ENCODE measurements at places on chromosomes 6 and 20.

GRCh38 chr6:23370051-23370450 is 756.0 kb upstream of the NRSN1 start:
- DNase-seq = no peak

- DNase-seq = no peak
Measured at GRCh38 chr6:67459556-67459955, 1175.5 kb upstream of the ADGRB3 start.

- no peak for DNase-seq
Measured at GRCh38 chr20:61643656-61644377, 391.8 kb downstream of the CDH4 start.

GRCh38 chr6:487956-488355 is 96.4 kb downstream of the IRF4 start:
- no peak for DNase-seq

- no peak for DNase-seq
Measured at GRCh38 chr6:32703347-32703746, 36.9 kb upstream of the HLA-DQB1 start.

DNA sequence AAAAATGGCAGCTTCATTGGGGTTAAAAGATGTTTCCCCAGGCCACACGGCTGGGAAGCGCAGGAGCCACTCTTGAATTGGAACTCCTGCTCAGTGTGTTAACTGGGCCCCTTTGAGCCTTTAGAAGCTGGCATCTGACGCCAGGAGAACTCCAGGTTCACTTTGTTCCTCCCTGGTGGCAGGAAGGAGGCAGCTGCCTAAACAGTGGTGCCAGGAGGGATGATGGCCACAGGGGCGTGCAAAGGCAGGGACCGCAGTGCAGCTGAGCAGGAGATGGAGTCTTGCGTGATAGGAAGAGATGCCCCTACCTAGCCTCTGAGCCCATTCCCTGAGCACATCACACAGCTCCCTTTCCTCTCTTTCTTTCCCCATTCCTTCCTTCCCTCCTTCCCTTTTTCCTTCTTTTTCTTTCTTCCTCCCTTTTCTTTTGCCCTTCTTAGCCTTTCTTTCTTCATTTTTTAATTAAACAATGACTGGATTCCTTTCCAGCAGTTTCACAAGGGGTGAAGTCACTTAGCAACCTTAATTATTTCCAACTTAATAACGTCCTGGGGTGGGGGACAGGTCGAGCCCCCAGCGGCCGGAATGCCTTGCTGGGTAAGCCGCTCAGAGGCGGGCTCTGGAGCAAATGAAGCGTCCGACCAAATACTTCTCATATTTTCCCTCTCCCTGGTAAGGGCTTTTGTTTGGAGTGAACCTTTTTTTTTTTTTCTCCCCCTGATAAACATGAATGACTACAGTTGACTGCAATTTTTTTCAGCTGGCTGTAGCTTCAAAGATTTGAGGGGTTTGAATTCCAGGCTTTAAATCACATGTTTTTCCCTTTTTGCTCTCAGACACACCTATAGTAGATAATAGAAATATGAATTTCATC is 20.8 kb upstream of the BMP7 start:
- no peak for DNase-seq

DNA sequence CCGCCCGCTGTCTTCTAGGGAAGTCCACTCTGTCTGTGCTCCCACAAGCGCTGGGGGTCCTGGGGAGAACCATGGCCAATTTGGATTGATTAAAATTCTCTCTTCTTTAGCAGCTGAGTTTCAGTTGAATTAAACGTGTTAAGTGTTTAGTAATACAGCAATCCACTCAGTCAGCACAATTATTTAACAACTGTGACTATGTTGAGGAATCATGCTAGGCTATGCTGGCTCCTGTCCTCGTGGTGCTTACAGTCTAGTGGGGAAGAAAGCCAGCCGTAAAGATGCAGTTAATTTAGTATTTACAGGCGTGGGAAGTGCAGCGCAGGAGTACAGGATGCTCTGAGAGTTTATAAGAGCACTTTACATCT is 88.9 kb upstream of the FOXP4 start:
- no peak for DNase-seq

DNA sequence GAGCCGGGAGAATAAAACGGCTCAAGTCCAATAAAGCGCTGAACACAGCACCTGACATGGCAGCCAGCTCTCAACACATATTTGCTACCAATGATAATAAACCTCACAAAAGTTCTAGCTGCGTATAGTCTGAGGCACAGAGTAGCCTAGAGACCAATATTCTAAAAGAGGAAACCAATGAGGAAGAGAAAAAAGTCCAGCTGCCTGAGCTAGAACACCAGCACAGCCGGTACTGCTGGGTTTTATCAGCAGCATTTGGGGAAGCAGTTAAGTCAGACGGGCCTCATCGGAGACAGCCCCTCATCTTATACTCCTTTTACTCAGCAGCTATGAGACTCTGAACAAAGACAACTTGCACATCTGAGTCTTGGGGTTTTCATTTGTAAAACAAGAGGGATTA is 2.4 kb upstream of the RTF2 start:
- no peak for DNase-seq

DNA sequence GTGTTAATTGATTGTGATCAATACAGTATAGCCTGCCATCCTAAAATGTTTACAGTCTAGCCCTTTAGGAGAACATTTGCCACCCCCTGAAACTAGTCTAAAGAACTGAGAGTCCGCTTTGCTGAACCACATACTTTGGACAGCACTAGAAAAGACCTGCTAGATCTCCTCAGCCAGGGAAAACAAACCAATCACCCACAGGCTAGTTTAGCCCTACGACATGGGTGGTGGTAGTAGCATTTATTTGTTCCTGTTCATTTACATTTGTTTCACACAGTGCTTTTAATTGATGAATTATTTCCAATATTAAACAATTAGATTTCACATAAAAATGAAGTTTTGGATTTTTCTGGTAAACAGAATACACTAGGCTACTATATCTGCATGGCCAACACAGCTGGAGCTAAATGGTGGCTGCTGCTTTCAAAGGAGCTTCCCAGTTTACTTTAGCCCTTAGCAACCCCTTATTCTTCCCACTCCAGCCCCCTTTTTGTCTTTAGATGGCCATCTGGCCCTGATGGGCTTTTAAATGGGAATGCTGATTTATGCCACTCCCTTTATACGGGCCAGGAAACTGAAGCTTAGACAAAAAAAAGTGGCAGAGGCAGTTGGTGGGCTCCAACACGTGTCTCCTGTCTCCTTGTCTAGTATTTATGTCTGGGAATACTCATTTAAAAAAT is 72.4 kb downstream of the ADGRG6 start:
- no peak for DNase-seq

- no peak for DNase-seq
Measured at GRCh38 chr6:190596-191395, 101.5 kb upstream of the DUSP22 start.

- DNase-seq = no peak
Measured at GRCh38 chr6:39755231-39755630, 30.0 kb upstream of the KIF6 start.

DNA sequence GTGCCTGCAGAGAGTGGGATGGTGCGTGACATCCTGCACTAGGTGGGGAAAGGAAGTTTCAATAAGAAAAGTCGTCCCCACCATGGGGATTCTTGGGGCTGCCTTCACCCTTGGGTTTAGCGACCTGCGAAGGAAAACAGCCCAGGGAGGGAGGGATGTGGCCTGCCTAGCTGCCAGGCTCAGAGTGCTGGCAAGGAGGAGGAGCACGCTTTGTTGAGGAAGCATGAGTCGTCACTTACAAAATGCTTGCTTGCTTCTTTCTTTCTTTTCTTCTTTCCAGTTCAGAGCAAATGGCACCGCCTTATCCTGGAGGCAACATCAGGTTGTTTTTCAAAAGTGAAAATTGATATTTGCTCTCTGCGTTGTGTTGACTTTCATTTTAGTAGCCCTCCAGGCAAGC is 123.2 kb downstream of the TFAP2C start:
- no peak for DNase-seq

GRCh38 chr20:21099751-21100577 is 6.2 kb downstream of the LINC00237 start:
- DNase-seq = peak; percentile 55

DNA sequence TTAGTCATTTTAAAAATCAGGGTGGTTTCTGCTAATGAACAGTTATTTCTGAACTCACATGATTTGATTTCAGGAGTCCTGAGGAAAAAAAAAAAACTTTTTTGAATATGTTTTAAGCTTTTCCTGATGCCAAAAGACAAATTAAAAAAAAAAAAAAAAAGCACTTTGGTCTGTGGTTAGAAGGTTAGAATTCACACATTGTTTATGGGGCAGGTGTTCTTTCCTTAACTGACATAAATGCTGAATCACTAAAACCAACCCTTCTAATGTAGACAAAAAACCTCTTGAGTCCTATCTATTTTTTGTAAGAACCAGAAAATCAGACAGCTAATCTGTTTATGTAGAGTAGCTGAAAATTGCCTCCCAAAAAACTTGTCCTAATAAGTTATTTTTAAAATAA is 20.4 kb downstream of the THEMIS start:
- DNase-seq = peak; percentile 50

DNA sequence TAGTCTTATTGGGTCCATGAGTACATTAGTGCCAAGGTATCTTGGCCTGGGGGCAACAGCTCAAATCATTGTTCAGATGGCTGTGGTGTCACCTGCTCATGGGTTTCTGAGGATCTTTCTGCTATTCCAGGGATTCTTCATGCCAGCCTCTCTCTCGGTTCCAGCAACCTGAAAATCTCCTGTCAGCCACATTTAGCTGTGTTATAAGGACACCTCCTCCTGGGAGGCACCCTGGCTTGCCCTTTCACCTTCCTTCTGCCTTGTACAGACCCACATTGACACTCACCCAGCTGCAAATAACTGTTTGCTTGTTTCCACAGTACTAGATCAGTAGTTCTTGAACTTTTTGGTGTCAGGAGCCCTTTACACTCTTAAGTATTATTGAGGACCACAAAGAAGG is 159.9 kb downstream of the GRM4 start:
- no peak for DNase-seq

- no peak for DNase-seq
Measured at GRCh38 chr6:10403385-10404106, 11.3 kb downstream of the TFAP2A start.

DNA sequence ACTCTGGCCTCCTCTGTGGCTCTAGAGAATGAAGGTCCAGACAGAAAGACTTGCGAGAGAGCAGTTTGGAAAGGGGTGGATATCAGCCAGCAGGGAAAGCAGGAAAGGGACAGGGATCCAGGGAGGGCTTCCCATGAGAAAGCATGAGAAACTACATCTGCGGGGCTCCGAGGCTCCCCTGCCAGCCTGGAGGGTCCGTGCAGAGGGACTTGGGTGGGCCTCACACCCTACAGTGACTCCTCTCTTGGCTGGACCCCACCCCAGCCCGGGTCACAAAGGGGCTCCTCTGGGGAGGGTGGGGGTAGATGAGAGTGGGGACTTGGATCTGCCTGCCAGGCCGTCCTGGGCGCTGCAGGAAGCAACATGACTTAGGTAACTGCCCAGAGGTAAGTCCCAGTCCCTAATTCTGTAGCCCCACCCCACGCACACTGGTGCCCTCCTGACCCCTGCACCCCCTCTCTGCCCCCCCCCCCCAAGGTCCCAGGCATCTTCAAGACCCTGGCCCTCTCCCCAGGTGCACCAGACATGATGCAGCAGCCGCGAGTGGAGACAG is at the start of gene TMEM239:
TSS of gene TMEM239 (plus strand) at position 335 of the 553 bp plus-strand sequence. CDS start at position 526, 191 bp downstream.
- DNase-seq = no peak

DNA sequence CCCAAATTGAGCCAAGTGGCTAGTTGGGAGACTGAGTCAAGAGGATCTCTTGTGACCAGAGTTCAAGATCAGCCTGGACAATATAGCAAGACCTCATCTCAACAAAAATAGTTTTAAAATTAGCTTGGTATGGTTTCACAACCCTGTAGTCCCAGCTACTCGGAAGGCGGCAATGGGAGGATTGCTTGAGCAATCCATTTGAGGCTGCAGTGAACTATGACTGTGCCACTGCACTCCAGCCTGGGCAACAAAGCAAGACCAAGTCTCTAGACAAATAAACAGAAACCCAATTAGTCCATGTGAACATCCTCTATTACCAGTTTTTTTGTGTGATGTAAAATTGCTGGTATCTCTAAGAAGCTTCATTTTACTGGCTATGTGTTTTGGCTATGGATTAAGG is 106.2 kb downstream of the TULP4 start:
- no peak for DNase-seq

DNA sequence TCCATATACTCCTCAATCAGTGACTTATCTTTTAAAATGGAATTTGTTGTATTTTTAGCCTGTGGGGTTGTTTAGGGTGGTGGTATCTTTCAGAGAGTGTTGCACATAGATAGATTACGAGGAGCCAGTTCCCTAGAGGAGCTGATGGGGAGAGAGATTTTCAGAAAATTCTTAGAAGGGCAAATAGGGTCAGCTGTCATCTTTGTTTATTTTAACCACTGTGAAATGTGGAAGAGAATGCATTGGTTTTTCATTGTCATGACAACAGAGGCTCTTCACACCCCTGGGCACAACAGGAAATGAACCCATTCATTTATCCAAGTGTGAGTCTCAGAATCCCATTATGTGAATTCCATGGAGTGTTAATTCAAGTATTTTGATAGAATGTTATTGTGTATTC is 188.4 kb downstream of the JARID2 start:
- DNase-seq = no peak

GRCh38 chr20:2088891-2089290 is 12.7 kb upstream of the STK35 start:
- no peak for DNase-seq

DNA sequence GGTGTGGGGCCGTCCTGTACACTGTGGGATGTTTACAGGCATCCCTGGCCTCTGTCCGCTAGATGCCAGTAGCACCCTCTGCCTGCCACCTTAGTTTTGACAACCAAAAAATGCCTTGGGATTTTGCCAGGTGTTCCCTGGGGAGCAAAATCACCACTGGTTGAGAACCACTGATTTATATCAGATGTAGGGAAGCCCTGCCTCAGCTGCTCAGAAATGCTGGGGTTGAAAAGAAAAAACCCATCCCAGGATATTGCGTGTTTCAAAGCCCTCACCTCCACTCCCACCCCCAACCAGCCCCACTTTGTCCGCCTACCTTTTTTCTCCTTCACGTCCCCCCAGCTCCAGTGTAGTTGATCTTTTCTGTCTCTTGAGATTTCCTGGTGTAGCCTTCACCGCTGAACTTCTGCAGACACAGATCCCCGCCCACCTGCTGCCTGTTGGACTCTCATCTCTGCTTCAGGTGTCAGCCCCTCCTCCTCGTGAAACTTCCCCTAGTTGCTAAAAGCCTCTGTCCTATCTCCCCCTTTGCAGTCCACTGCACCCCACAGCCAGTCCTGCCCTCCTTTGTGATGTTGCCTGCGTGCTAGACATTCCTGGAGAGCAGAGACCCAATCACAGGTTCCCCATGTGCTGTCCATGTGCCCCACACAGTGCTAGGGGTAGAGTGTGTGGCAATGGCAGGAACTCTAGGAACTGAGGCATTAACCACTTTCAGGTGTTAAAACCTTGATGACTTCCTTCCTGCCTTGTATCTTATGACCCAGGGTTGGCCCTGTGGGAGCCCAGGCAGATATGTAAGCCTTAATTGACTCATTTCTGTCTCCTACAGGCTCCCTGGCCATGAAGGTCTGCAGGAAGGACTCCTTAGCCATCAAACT is 98.9 kb downstream of the TBC1D7 start:
- DNase-seq = peak; percentile 26

- no peak for DNase-seq
Measured at GRCh38 chr20:3828798-3829197, 8.5 kb downstream of the AP5S1 start.
